ENCODE measurements at places on chromosomes 4 and X.

DNA sequence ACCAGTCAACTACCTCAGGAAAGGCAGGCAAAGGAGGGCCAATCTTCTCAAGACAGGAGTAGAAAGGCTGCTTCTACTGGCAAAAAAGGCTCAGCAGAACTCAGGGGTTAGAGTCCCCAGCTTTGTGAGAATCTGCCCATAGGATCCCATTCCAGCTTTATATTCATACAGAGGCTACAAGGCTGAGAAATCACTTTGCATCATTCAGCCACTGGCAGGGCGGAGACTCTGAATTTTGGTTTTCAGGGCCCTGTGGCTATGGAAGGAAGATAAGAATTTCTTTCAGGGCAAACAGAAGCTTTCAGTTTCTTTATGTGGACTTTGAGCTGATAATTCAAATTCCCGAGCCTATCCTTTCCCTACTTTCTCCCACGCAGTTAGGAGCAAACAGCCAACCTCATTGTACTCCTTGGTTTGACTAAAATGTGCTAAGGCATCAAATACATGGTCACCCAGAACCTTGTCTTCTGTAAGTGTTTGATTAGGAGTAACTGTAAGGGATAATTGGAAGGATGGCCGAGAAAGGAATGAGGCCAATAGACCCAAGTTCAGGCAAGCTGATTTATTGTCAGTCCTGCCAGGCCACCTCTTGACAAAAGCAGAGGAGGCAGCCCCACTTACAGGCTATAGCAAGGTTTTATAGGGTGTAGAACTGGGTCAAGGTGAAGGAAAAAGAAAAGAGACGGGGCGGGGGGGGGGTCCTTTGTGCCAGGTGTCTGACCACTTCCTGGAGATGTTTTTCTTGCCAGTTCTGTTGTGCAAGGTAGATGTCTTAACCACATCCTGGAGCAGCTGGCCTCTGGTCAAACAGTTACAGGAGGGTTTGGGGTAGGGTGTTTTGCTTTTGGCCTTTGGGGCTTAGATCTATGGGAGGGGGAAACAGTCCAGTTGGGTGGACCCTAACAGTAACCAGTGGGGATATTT is 165.3 kb upstream of the PPP1R2C start:
- no peak for DNase-seq

DNA sequence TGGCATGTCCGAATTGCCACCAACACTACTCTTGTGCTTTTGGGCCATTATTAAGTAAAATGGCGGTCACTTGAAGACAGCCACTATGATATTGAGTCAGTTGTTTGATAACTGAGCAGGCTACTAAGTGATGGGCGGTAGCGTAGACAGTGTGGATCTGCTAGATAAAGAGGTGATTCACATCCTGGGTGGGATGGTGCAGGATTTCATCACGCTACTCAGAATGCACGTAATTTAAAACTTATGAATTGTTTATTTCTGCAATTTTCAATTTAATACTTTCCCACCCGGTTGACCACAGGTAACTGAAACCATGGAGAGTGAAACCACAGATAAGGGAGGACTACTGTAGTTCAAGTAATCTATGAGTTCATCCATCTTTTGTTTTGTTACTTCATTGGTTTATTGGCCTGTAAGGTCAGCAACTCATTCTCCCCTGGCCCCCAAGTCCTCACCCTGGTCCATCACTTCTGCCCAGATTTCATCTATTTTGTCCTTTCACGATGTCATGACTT is 2.9 kb downstream of the ARAF start:
- peak; percentile 65 for DNase-seq

GRCh38 chr4:2009651-2010233 is 968 bp upstream of the NELFA start:
- DNase-seq, result peak; percentile 57

GRCh38 chrX:152588206-152588605 is 49.5 kb upstream of the GABRQ start:
- no peak for DNase-seq

DNA sequence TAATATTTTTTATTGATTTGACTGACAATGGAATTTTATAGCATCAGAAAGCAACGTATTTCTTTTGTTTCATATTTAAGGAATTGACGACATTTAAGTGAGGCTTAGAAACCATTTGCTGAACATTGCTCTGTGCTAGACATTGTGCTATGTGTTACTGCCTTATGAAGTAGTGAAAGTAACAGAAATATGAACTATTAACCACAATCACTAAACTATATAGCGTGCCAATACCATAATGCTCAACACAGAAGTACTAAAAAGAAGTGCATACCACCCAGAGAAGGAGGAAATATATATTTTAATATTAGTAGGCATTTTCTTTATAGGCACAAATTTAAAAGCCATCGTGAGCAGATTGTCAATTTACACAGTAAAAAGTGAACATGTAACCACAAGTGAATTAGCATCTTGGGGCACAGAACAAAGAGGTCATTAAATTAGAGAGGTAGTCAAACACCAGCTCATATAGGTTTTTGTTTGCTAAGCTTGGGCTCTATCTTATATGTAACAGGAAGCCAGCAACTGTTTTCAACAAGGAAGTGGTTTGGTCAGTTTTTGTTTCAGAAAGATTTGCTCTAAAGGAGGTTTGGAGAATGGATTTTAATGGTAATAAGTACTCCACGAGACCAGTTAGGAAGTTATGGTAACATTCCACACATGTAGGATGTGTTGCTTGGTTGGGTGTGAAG is 270.7 kb downstream of the GRXCR1 start:
- DNase-seq, result no peak

DNA sequence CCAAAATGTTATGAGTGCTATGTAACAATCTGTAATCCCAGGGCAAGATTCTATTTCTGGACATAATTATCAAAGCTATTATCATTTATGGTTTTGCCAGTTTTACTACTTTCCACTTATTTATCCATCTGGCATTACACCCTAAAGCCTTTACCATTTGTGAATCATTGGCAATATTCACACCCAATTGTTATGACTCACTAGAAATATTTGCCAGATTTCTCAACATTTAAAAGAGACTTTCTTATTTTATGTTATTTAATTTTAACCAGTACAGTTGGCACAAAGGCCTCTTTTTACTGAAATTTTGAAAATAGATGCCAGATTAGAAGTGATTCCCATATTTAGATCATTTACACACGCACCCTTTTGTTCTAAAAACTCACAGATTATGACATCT is 242.7 kb upstream of the WDFY3 start:
- DNase-seq, result peak; percentile 2

GRCh38 chrX:132118358-132118757 is 9.5 kb downstream of the FRMD7 start:
- DNase-seq, result no peak

- no peak for DNase-seq
Observed at GRCh38 chr4:113858924-113859323, 97.4 kb upstream of the CAMK2D start.

Measured in EH (cell line).